ENCODE measurements at places on chromosomes 13 and 19.

- DNase-seq = no peak
These were observed 222.4 kb upstream of the IRS2 start for GRCh38 chr13:110008816-110009215.

- peak; percentile 91 for DNase-seq
These were observed 6.3 kb downstream of the DPP9 start for GRCh38 chr19:4717191-4717965.

DNA sequence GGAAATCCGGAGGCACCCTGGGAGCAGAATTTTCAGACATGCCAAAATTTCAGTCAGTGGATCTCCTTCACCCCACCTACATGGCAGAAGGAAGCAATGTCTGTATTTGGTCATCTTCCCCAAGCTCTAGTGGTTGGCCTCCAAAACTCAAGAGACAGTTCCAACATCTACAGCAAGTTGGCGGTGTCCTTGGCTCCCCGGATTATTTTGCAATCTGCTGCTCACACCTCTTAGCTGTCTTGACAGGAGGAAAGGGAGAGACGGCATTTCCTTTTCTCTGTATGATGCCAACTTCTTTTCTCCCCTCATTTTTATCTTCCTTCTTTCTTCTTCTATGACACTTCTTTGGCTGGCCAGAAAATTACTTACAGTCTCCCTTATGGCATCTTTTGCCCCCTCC lies 159.9 kb downstream of the SUCLA2 start:
- no peak for DNase-seq

DNA sequence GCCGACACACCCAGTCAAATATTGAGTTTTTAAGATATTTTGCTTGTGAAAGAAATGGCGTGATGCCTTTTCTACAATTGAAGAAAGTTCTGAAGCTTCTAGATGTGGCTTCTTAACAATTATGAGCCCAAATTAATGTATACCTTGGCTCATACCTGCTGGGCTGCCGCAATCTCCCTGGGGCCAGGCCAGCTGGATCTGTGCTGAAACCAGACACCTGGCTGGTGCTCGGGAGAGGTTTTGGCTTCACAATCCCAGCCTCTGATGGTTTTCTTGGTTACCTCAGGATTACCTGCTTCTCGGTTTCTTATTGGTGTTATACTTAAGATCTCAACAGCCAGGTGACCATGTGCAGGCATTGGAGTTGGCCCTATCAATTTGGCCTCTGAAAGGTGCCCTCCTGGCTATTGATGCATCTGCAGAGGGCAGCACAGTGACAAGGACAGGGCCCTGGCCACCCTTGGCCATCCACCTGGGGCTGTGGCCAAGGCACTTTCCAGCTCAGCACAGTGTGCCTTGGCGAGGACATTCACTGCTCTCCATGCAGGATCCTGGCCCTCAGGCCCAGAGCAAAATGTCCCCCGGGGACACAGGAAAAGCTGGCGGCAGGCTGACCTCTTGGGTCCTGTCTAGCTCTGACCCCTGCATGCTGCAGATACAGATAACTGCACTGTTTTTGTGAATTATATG lies 305.0 kb downstream of the ZNF536 start:
- DNase-seq = no peak

DNA sequence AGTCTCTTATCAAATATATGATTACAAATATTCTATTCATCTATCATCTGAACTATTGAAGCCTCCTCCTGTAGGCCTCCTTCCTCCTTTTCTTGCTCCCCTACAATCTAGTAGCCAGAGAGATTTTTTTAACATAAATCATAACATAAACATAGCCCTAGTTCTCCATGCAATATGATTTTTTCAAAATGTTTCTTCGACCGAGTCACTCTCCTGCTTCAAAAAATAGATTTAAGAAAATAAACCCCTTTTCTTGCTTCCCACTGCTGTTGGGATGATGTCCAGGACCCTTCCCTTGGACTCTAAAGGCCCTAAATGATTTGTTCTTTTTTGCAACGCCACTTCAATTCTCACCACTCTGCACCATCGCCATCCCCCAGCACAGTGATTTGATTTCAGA lies 319.7 kb upstream of the TSHZ3 start:
- no peak for DNase-seq
